ENCODE measurements at places on chromosomes 1 and 21.

- no peak for DNase-seq
Observed at GRCh38 chr1:207949571-207950195, 38.8 kb upstream of the CD34 start.

- DNase-seq = no peak
Observed at GRCh38 chr21:21018821-21019220, 20.6 kb downstream of the NCAM2 start.

- DNase-seq = no peak
Observed at GRCh38 chr21:25507522-25507921, 99.8 kb downstream of the MRPL39 start.

DNA sequence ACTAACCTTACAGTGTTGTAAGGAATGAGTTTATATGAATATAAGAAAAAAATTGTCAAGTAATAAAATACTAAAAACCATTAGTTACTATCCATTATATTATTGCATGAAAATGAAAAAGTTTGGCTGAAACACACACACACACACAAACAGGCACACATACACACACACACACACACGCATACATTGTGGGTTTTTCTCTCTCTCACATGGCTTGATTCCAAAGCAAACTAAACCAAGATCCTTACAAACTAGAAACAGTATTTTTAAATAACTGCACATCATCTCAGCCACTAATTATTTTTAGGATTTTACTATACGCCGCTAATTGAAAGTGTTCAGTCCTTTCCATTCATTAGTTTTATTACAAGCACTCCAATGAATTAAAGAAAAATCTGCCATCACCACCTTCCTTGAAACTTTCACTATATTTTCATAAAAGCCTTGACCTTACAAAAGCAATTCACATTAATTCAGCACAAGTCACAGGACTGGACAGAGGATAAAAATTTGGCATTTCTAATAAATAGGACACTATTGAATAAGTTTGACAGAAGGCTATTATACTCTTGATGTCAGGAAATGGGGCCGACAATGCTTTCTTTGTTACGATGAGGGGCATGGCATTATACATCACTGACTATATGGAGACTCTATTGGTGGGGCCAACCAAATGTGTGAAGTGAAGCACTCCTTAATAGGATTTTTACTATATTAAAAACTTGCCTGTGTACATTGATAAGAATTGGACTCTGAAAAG, 187.0 kb upstream of the ESRRG start:
- no peak for DNase-seq

DNA sequence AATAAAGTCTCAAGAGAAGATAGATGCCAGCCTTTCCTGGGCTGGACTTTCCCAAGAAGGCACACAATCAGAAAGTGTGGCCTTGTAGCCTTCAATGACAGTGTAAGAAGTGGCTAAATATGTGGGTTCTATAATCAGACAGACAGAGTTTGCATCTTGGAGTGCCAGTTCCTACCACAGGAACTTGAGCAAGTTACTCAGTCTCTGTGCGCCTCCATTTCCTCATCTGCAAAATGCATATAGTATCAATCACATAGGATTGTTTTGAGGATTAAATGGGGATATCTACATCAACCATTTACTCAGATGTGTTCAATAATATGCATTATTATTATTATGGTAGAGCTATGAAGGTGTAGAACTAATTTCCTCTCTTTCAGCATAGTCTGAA, 176.8 kb upstream of the PTBP2 start:
- DNase-seq = no peak

DNA sequence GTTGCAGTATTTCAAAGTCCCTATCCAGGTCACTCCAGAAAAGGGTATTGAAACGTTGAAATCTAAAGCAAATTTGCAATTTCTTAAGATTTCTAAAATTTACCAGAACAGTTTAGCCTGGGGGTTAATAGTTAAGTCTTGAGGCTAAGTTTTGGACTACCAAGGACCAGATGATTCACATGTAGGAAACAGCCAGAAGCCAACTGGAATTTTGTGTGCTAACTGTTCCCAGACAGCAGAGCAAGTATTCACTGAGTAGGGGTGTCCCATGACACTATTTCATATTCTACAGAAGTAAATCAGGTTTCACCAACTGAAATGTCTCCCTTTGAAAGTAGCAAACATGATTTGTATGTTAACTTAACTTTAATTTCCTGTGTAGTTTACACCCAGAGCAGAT, 11.5 kb upstream of the C1orf105 start:
- DNase-seq = no peak

GRCh38 chr21:38950435-38951094, 144.8 kb downstream of the ETS2 start:
- DNase-seq = peak; percentile 33

DNA sequence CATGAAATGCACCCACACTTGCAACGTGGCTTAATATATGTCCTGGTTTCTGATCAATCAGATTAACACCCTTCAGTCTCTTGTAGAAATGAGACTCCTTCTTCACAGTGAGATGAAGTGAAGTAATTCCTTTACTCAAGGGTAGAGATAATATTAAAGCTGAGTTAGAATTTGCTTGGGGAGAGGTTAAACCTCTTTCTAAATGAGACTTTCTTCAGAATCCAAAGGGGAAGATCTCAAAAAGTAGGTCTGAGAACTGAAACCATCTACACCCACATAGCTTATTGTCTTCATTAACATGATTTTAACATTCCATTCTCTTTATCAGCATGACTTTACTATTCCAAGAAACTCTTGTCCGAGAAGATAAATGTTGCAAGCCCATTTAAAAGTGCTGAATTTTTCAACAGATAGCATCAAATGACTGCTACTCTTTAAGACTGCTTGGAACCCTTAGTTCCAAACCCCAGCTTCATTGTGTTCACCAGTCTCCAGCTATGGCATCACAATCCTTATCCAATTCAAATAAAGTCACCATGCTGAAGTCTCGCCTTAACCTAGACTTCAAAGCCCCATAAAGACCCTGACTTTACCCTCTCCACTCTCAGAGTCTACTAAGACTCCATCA, 19.2 kb upstream of the TRAF3IP3 start:
- no peak for DNase-seq

DNA sequence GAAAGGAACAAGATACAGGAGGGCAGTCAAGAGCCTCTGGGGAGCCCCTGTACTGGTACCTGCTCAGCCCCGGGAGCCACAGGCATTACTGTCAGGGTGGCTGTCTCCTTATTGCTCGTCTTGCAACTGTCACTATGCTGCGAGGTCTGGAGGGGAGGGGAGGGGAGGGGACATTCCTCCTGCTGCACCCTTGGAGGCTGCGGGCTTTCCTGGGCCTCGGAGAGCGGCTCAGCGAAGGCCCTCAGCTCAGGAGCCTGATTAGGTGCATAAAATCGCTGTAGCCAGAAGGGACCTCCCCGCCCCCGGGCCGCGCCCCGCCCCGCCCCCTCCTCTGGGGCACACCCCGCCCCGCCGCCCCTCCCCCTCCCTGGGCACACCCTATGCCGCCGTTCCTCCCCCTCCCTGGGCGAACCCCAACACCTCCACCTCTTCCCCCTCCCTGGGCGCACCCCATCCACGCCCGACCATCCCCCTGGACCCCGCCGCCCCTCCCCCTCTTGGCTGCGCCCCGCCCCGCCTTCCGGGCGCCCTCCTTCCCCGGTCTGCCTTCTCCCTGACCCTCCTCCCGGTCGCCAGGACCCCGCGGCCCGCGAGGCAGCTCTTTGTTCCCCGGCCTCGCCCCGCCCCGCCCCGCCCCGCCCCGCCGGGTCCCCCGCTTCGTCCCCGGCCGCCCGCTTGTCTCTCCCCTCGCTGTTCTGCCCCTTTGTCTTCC, 35.5 kb downstream of the CACHD1 start:
- no peak for DNase-seq

DNA sequence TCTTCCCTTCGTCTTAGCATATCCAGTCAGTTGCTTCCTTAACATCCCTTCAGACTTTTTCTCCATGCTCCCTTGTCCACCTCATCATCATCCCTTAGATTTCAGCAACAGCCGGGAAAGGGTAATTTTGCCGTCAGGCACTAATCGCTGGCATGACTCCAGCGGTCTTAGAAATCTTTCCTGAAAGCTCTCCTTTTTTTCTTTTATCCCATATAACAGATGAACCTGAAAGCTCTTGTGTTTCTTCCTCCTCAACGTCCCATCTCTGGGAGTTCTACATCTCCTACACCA, 10.4 kb upstream of the BOLA1 start:
- no peak for DNase-seq

GRCh38 chr1:182977480-182977879, 24.5 kb upstream of the SHCBP1L start:
- no peak for DNase-seq
